ENCODE measurements at places on chromosomes 7 and 10. TPM values are rescaled to one million over a fixed set of nuclear protein-coding genes. Genes with fewer than 3 reads are reported as not detected.

The CRTAC1 gene
- total RNA-seq, result 6.1 TPM

The TLL2 gene
- 0.98 TPM for total RNA-seq

The CHRM2 gene
- not detected for total RNA-seq

DNA sequence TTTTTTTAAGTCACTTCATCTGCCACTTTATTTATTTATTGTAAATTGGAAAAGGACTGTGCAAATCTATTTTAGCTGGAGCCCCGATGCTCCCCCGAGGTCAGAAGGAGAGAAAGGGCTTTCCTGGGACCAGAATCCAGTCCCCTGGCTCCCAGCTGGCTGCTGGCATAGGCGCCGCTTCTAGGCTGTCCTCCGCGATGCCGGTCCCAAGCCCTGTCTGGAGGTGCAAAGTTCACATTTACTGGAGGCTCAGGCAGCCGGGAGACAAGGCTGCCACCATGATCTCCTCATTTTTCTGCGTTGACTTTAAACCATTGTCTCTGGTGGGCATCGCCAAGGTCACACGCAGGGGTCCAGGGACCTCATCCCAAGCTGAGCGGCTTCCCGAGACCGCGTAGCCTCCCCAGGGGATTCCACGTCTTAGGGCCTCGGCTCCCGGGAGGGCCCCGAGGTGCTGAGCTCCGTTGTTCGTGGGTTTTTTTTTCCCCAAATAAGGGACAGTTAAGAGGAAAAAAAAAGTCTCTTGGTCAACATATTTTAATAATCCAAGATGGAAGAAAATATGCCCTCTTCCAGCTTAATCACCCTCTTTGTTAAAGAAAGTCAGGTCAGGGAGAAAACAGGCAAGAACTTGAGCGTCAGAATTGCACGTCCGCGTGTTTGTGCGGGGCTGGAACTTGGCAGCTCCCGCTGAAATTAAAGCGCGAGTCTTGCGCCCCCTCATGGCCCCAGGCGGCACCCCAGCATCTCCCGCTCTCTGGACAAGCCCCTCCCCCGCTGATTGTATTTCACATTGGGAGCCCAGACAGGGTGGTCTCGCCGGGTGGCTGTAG lies 11.9 kb downstream of the RGR start:
- DNase-seq, result no peak

- no peak for DNase-seq
These were observed 136.3 kb downstream of the POLR1F start for GRCh38 chr7:19572566-19572965.

- peak; percentile 98 for DNase-seq
These were observed at the start of gene CFAP58 for GRCh38 chr10:104353325-104354048. TSS of gene CFAP58 (plus strand) at chr10:104353833. CDS start at chr10:104353898, 65 bp downstream.

DNA sequence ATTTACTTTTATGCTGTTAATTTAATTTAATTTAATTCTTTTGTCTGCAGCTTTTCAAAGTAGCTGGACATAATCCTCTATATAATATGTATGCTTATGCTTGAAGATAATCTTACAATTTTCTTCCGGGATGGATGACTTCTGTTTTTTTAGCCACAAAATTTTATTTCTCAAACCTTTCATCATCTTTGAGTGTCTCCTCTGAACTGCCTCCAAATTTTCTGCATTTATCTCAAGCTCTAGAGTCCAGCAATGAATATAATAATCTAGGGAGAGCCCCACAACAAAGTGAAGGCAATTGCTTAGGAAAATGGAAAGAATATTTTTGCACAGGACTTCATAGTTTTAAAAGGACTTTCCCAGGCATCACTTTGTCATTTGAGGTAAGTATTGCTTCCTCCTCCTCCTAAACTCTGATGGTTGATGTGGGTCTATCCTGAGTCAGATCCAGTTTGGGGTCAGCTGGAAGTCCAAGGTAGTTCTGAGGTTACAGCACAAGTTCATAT lies 53.7 kb upstream of the FAM3C start:
- no peak for DNase-seq

DNA sequence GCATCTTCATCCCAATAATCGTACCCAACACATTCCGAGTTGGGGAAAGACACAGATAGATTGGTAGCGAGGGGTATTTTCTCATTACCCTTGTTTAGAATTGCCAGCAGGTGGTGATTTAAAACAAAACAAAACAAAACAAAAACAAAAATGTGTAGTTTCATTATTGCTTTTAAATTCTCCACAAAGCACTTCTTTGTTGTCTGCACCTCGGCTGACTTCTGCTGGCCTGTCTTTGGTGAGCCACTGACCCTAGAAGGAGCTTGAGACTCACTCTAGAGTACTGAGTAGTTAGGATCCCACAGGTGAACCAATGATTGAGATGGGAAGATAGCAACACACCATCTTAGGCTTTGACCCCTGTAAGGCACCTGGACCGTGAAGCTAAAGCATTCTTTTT lies 105.4 kb upstream of the BET1 start:
- no peak for DNase-seq

DNA sequence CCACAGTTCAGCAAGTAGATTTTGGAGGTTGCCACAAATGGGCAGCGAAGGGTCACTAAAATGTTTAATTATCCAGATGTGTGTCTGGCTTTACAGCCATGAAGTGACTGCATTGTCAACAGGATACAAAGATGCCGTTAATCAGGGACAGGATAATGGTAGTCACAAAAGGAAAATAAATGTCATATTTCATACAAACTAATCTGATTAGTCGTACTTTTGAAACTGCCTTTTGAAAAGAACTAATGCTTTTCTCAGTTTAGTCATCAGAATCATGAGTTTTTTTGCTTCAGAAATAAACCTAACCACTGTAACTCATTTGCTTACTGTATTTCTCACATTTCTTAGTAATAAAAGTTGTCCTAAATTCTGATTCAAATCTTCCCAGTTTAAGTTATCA lies 22.2 kb upstream of the WNT16 start:
- DNase-seq, result no peak

- DNase-seq, result peak; percentile 71
These were observed 4.0 kb upstream of the HECW1 start for GRCh38 chr7:43108255-43109011.

- no peak for DNase-seq
These were observed 76.3 kb upstream of the CUX1 start for GRCh38 chr7:101740981-101741725.

DNA sequence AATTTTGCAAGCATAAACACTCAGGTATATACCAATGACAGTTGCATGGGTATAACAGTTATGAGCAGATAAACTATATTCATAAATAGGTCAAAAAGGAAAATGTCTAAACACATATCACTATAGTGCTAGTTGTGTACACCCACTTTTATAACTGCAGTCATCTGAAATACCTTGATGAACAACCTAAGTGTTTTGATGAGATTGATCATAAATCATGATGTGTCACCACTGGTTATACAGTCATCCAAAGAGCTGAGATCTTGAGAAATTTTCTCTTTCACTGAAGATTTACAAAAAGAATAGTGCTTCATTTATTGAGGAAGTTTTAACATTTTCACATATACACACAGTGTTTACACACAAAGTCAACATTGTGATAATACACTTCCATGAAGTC lies 78.6 kb upstream of the SLC25A13 start:
- DNase-seq, result no peak

GRCh38 chr10:131250454-131251145 lies 60.9 kb downstream of the TCERG1L start:
- peak; percentile 63 for DNase-seq

DNA sequence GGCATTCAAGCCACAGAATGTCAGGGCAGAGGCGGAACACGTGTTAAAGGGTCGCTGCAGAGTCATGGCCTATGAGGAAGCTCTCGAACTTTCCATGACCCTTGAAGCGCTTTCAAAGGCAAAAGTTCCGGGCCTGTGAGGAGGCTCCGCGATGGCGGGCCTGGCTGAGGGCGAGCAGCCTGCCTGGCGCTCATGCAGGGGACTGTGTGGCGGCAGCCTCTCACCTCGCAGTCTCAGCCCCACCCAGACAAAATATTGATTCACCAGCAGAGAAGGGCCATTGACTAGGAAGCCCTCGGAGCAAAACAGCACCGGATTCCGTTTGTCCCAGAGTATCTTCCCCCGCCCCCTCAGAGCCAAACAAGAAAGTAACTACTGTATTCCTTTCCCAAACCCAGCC lies 12.8 kb upstream of the CNNM1 start:
- DNase-seq, result no peak

GRCh38 chr7:115359955-115360354 lies 438.1 kb downstream of the MDFIC start:
- DNase-seq, result no peak

DNA sequence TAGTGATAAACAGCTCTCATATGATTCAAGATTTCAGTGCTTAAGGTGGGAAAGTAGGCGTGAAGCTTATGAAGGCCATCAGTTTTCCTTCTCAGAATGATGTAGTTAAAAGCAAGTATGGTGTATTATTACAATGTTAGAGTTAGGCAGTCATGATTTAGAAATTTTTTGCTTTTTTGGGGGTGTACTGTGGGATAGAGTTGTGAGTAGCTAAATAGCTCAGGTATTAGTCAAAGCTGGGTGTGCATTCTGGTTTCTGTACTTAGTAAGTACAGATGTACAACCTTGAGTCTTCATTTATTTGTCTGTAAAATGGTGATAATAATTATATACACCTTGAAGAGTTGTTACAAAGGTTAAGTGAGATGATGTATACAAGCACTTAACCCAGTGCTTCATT lies 52.2 kb downstream of the R3HCC1L start:
- DNase-seq, result no peak

DNA sequence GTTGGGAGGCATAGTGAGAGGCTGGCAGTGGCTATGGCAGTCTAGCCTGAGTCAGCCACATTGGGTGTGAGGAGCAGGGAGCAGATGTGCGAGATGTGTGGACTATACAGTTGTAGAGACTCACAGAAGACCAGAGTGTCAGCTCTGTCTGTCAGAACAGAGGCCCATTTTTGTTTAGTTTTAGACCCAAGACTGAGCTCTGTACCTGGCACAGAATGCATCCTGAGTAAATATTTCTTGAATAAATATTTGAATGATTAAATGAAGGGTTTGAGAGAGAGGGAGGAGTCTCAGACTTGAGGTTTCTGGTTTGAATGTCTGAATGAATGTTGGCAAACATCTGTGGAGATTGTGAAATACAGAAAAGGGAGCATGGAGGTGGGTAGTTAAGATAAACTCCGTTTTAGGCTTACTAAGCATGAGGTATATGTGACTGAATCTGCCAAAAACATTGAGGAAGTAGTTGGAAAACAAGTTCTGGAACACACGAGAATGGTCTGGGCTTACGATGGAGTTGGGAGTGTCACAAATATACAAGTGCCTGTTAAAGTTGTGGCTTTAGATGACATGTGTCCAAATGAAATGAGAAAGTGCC lies 3.6 kb downstream of the SEC23IP start:
- no peak for DNase-seq

Measured in kidney (tissue), 22 donors.